ENCODE measurements at places on chromosomes 11 and 22.
A peak's percentile ranks its signal among the peaks of the same experiment; 100 is the strongest.

DNA sequence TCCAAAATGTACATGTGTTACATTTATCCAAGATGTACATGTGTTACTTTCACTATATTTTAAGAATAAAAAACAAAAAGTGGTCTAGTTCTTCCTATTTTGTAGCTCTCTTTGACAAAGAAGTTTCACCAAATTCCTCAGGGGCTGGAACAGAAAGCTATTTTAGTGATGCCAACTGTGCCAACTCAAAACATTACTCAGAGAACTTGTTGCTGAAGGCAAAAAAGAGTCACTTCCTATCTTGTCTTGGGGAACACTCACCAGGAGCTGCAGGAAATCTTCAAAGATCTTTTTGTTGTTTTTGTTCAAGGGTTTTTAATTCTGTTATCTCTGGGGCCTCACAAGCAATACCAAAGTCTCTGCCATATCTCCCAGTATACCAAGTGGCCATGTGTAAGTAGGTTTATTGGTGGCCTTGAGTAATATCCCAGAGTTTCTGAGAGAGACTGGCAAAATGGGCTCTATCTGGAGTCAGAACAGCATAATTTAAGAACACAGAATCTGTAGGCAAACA, 13.6 kb upstream of the EED start:
- no peak overlapping the region for H3K27ac ChIP-seq
- no peaks in the 10 kb centered on the region for H3K27me3 ChIP-seq
- no peaks in the 10 kb centered on the region for H3K36me3 ChIP-seq
- H3K4me3 ChIP-seq: no peak overlapping the region
- DNase-seq: no peak

DNA sequence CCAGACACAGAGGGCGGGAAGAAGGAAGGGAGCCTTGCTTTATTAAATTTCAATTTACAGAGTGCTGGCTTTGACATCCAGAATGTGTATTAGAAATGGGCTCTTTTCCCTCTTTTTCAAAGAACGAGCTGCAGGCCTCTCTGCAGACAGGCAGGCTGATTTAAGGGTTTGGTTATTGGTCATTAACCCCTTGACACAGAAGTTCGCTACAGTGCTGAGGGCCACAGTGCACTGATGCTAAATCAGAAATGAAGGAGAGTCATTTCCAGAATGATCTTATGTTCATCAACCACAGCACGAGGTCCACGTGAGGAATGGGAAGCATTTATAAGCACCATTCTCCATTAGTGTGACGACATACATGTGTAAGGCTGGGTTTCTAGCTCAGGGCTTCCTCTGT, 51.8 kb downstream of the CSNK2A3 start:
- H3K4me3 ChIP-seq: no peak overlapping the region
- H3K27ac ChIP-seq: no peak overlapping the region
- no peaks in the 10 kb centered on the region for H3K36me3 ChIP-seq
- H3K4me1 ChIP-seq: no peaks in the 10 kb centered on the region

- no peak for DNase-seq
- H3K27ac ChIP-seq: no peak overlapping the region
- no peaks in the 10 kb centered on the region for H3K36me3 ChIP-seq
Observed at GRCh38 chr22:36432592-36433317, 45.0 kb upstream of the MYH9 start.

- no peaks in the 10 kb centered on the region for H3K4me1 ChIP-seq
- no peaks in the 10 kb centered on the region for H3K36me3 ChIP-seq
- no peak overlapping the region for H3K4me3 ChIP-seq
Observed at GRCh38 chr22:41550952-41551491, 6.8 kb upstream of the POLR3H start.

DNA sequence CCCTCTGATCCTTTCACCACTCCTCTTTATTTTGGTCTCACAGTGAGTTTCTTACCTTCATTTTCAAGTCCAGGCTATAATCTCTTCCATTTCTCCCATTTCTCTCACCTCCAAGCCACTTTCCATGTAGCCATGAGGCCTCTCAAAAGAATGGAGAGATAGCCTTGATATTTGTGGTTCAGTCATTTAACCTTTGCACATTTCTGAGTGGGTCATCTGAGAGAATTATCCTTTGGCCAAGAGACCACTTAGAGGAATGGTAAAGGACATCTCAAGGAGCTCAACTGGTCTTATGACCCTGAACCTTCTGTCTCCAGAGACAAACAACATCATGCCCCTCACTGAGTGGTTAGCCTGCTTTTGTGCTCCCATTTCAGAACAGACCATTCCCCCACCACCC, 121.1 kb downstream of the KIRREL3 start:
- H3K36me3 ChIP-seq: no peaks in the 10 kb centered on the region
- H3K4me3 ChIP-seq: no peak overlapping the region
- no peaks in the 10 kb centered on the region for H3K4me1 ChIP-seq

DNA sequence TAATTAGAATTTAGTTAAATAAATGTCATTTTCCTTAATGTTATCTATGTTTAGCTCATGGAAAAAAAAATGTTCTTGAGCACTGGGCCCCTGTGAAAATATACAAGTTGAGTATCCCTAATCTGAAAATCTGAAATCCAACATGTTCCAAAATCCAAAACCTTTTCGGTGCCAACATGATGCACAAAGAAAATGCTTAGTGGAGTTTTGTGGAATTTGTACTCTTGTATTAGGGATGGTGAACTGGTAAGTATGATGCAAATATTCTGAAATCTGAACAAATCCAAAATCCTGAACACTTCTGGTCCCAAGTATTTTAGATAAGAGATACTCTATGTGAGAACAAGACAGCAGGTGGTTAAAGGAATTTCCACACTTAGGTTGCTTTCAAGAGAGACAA, 44.5 kb downstream of the TCP11L1 start:
- H3K27me3 ChIP-seq: no peaks in the 10 kb centered on the region
- no peak overlapping the region for H3K4me3 ChIP-seq
- H3K4me1 ChIP-seq: no peaks in the 10 kb centered on the region
- no peak overlapping the region for H3K27ac ChIP-seq

DNA sequence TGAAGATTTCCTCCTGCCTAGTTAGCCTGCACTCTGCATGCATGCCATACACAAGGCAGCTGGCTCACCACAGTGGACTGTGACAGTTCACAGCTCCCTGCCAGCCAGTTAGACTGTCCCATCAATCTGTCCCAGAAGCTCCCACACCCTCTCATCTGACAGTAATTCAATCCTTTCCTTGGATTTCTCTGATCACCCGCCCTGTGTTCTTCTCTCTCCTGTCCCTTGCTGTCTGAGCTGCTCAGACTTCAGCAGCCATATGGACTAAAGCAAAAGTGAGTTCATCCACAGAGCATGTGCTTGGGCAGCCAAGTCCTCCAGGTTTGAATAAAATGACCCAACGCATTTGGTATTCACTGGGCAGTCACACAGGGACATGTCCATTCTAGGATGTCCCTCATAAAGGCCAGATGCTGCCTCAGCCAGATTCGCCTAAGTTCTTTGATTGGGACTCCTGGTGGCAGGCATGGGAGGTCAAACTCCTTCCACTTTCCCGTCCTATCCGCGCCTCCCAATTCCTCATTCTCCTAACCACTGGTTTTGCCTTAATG, 54.5 kb upstream of the ZBTB44 start:
- H3K4me3 ChIP-seq: no peak overlapping the region
- no peaks in the 10 kb centered on the region for H3K36me3 ChIP-seq
- DNase-seq: no peak
- no peak overlapping the region for H3K27ac ChIP-seq

DNA sequence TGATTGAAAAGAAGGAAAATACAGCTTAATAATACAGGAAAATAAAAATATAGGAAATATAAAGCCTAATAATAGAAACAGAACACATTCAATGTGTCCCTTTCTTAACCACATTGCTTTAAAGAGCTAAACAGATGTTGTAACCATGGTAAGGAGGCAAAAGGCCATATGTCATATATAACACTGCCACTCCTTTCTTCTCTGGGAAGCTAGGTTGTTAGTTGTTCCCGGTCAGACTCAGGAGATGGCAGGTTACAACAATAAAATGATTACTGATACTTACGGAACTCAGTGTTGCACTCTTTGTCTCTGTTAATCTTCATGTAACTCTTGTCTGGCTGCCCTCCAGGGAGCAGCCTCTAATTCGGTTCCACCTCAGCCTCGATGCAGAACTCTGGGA, 134.7 kb upstream of the PGR start:
- no peaks in the 10 kb centered on the region for H3K27me3 ChIP-seq
- H3K36me3 ChIP-seq: no peaks in the 10 kb centered on the region
- H3K27ac ChIP-seq: no peak overlapping the region
- H3K4me3 ChIP-seq: no peak overlapping the region

DNA sequence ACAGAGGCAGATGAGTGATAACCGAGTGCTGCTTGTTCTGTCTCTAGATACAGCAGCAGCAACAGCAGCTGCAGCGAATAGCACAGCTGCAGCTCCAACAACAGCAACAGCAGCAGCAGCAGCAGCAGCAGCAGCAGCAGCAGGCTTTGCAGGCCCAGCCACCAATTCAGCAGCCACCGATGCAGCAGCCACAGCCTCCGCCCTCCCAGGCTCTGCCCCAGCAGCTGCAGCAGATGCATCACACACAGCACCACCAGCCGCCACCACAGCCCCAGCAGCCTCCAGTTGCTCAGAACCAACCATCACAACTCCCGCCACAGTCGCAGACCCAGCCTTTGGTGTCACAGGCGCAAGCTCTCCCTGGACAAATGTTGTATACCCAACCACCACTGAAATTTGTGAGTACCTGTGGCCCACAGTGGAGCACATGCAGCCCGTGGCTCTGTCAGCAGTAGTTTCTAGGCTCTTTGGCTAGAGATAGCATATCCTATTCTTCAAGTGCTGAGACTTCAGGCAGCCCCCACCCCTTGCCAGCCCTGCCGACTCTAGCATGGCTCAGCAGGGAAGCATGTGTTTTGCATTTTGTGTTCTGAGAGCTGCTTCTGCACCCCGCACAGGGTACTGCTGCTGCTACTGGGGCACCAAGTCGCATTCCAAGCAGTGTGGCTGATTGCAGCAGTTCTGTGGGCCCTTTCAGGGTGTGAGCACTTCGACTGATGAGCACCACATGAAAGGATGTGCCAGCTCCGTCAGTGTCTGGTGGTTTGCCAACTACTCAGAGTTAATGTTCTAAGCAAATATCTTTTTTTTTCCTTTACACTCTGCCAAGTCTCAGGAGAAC, 59.2 kb downstream of the MED15 start:
- peak; percentile 81 for DNase-seq
- peaks cover 92% of the 10 kb centered on the region for H3K4me1 ChIP-seq
- peaks cover 43% of the 10 kb centered on the region for H3K36me3 ChIP-seq
- H3K4me3 ChIP-seq: peak overlapping the region; percentile 46
